ENCODE measurements at places on chromosomes 2 and 18. TPM values are rescaled to one million over a fixed set of nuclear protein-coding genes. Genes with fewer than 3 reads are reported as not detected.

The CABLES1 gene
- total RNA-seq, result 3.9 TPM

DNA sequence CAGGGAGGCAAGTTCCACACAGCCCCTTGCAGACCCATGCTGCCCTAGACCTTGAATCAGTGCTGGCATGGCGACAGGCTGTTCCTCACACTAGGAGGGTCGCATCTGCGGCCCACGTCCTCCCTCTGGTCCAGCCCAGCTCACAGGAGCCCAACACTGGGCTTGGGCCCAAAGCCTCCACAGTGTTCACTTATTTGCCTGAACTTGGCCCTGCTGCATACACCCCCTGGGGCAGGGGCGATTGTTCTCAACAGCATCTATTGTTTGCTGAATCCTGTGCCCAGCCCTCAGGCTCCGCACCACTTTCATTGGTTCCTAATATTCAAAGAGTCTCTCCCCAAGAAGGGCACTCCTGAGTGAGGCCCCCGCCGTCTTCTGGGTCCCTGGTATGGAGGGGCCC, 90.7 kb downstream of the ZBTB7C start:
- H3K4me1 ChIP-seq, result no peaks in the 10 kb centered on the region
- no peaks in the 10 kb centered on the region for H3K36me3 ChIP-seq
- H3K27me3 ChIP-seq, result no peaks in the 10 kb centered on the region
- no peak overlapping the region for H3K4me3 ChIP-seq
- H3K27ac ChIP-seq, result no peak overlapping the region

DNA sequence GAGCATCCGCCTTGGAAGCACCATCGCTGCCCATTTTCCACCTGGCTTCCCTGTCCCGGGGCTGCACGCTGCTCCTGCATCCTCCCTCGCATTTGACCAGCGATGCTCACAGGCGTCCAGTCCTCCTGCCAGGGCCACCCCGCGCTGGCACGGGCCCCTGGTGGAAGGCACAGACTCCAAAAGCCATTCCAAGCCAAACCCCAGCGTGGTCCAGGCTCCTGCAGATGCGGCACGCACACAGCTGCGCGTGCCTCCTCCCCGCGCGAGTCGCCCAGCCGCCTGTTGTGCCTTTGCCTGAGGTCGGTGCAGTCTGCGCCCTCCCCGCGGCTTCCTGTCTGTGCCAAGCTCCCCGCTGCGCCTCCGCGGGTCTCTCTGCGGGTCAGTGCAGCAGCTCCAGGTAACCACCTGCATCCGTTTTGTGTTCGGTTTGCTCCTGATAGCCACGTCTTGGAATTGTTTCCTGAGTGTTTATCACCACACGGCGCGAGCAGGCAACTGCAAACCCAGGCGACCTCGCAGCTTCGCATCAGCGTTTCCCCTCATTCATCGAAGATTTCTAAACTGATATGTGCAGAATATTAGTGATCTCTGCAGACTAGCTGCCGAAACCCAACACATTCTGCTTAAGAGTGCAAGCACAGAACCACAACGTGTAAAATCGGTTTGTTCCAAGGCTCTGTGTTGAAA, 65.2 kb upstream of the SALL3 start:
- no peaks in the 10 kb centered on the region for H3K4me1 ChIP-seq
- no peak overlapping the region for H3K4me3 ChIP-seq
- no peak overlapping the region for H3K27ac ChIP-seq
- DNase-seq, result no peak
- peaks cover 22% of the 10 kb centered on the region for H3K27me3 ChIP-seq

DNA sequence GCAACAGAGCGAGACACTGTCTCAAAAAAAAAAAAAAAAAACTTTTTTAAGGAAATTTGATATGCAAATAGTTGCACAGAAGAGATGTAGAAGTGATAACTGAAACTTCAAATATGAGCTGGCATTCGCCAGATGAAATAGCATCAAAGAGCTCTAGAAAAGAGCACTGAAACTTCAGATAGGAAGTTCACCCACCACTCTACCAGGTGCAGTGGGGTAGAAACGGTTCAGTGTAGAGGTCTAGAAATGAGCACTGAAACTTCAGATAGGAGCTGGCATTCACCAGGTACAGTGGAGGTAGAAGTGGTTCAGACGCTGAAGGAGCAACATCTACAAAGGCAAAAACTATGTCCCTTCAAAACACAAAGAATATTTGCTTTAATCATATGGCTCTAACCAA, 9.0 kb upstream of the ONECUT2 start:
- no peak for DNase-seq
- no peak overlapping the region for H3K27ac ChIP-seq
- peaks cover 14% of the 10 kb centered on the region for H3K4me1 ChIP-seq
- no peak overlapping the region for H3K4me3 ChIP-seq
- H3K27me3 ChIP-seq, result peaks cover 37% of the 10 kb centered on the region

- DNase-seq, result no peak
- no peak overlapping the region for H3K4me3 ChIP-seq
- H3K36me3 ChIP-seq, result no peaks in the 10 kb centered on the region
- no peaks in the 10 kb centered on the region for H3K27me3 ChIP-seq
- H3K4me1 ChIP-seq, result no peaks in the 10 kb centered on the region
Measured at GRCh38 chr2:173415431-173416381, 61.0 kb downstream of the CDCA7 start.

- no peak for DNase-seq
- no peaks in the 10 kb centered on the region for H3K27me3 ChIP-seq
- no peaks in the 10 kb centered on the region for H3K4me1 ChIP-seq
Measured at GRCh38 chr18:74609535-74609934, 11.9 kb downstream of the ZNF407 start.

The PAPOLG gene
- 16.1 TPM for total RNA-seq

The PKP4 gene
- total RNA-seq, result 27.5 TPM

DNA sequence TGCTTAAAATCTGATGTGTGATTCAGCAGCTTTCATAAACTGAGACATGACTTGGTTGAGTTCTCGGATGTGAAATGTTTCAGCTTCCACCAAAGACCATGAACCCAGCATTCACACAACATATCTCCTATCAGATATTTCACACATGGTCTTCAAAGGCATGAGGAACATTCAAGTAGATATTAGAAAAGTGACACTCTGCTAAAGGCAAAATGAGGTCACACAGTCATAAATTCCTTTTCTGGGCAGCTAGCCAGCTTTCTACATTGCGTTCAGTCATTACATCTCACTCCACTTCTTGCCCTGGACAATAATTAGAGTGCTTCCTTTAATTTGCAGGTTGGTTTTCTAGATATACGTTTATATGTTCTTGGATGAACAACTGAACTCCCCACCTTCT, 96.7 kb downstream of the GAREM1 start:
- no peak for DNase-seq
- H3K4me1 ChIP-seq, result peaks cover 29% of the 10 kb centered on the region
- H3K36me3 ChIP-seq, result no peaks in the 10 kb centered on the region
- H3K27me3 ChIP-seq, result no peaks in the 10 kb centered on the region

The UPP2 gene
- total RNA-seq, result not detected

DNA sequence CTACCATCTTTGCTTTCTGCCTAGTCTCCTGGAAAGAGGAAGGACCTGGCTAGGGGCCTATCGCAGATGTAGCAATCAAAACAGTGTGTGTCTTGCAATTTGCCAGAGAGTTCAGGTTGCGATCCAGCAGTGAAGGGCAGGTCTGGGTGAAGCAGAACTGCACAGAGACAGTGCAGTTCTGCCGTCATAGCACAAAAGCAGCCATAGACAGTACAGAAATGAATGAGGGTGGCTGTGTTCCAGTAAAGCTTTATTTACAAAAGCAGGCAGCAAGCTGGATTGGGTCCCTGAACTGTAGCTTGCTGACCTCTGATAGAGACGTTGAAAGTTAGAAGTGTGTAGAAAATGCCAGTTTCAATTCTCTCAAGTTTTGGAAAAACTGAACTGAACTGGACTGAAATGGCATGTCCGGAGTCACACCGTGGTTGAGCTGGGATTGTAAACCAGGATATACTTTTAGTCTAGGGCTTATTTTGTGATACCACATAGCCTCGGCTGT, 186.8 kb downstream of the LTBP1 start:
- peak overlapping the region; percentile 42 for H3K4me3 ChIP-seq
- peak; percentile 71 for DNase-seq
- H3K27ac ChIP-seq, result peak overlapping the region; percentile 91
- peaks cover 50% of the 10 kb centered on the region for H3K4me1 ChIP-seq
- H3K36me3 ChIP-seq, result no peaks in the 10 kb centered on the region
- no peaks in the 10 kb centered on the region for H3K27me3 ChIP-seq

GRCh38 chr2:212028798-212029394, 509.7 kb downstream of the ERBB4 start:
- DNase-seq, result no peak
- no peaks in the 10 kb centered on the region for H3K36me3 ChIP-seq
- H3K27me3 ChIP-seq, result no peaks in the 10 kb centered on the region
- H3K4me3 ChIP-seq, result no peak overlapping the region
- no peaks in the 10 kb centered on the region for H3K4me1 ChIP-seq
- no peak overlapping the region for H3K27ac ChIP-seq

The AGAP1 gene
- 18.6 TPM for total RNA-seq

DNA sequence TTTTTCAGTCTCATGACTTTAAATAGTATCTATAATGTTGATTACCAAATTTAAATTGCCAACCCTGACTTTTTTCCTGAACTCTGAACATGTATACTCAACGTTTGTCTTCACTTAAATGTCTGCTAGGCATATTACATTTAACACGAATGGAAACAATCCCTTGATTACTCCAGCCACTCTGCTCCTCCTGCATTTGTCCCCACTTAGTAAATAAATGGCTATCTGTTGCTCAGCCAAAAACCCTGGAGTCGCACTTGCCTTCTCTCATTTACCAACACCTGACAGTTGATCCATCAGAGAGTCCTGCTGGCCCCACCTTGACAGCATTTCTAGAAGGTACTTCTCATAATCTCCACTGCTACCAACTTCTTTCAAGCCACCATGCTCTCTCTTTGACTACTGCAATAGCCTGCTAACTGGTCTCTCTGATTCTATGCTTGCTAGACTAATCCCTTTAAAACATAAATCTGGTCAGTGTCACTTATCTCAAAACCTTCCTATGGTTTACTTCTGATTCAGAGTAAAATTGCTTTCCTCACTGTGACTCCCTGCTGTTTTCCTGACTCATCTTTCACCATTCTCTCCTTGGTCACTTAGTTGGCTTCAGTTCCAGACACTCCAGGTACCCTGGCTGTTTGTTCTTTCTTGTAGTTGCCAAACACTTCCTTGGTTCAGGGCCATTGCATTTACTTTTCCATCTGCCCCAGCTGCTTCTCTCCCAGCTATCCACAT, 31.9 kb downstream of the SPAG16 start:
- DNase-seq, result no peak
- no peak overlapping the region for H3K4me3 ChIP-seq
- no peak overlapping the region for H3K27ac ChIP-seq
- no peaks in the 10 kb centered on the region for H3K27me3 ChIP-seq

DNA sequence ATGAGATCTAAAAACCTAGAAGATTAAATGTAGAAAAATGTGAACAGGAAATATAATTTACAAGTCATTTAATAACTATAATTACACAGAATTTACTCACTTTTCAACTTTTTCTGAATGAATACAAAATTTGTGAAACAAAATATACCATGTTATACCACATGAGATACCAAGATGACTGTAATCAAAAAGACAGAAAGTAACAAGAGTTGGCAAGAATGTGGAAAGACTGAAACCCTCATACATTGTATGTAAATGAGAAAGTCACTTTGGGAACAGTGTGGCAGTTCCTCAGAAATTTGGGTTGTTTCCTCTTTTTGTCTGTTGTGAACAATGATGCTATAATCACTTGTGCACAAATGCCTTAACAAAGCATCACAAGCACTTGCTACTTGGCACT, 145.4 kb upstream of the ZNF804A start:
- no peak overlapping the region for H3K27ac ChIP-seq
- no peaks in the 10 kb centered on the region for H3K27me3 ChIP-seq
- DNase-seq, result no peak
- H3K36me3 ChIP-seq, result no peaks in the 10 kb centered on the region
- H3K4me1 ChIP-seq, result no peaks in the 10 kb centered on the region

The SLC5A7 gene
- total RNA-seq, result 2.9 TPM

GRCh38 chr2:152336119-152336853, 1.3 kb downstream of the FMNL2 start:
- peak overlapping the region; percentile 98 for H3K4me3 ChIP-seq
- peak; percentile 84 for DNase-seq
- H3K4me1 ChIP-seq, result peaks cover 46% of the 10 kb centered on the region
- H3K27ac ChIP-seq, result peak overlapping the region; percentile 87

The AQP12A gene
- total RNA-seq, result not detected

The STARD6 gene
- not detected for total RNA-seq

DNA sequence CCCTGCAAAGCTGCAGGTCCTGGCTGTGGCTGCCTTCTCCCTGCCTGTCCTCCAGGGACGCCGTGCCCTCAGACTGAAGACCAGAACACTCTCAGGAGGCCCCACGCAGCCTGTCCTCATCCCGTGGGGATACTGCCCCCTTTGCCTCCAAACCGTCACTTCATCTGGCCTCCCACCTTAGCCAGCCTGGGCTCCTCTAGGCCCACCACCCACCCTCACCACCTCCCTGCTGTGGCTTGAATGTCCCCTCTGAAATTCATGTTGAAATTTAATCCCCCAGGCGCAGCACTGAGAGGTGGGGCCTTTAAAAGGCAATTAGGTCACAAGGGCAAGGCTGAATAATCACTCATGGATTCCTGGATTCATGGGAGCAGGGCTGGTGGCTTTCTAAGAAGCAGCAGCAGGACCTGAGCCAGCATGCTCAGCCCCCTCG, 198.2 kb downstream of the SEPTIN10 start:
- no peak overlapping the region for H3K4me3 ChIP-seq
- no peaks in the 10 kb centered on the region for H3K27me3 ChIP-seq
- no peak for DNase-seq
- H3K4me1 ChIP-seq, result peaks cover 8% of the 10 kb centered on the region
- H3K36me3 ChIP-seq, result no peaks in the 10 kb centered on the region
- H3K27ac ChIP-seq, result no peak overlapping the region

DNA sequence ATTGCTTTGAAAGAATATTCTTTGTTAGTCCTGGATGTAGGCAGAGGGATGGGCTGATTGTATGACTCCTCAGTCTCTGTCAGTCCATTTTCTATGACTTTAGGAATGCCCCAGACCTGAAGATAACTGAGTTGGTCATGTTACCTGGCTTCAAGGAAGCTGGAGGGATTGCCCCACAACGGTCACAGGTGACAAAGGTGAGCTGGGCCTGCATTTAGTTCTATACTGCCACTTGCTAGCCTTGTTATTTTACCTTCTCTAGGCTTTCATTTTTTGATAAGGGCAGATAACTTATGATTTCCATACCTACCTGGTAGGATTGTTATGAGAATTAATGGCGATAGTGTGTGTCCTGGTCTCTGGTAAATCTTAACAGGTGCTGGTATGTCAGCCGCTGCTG, 260.1 kb downstream of the PRKCE start:
- H3K4me3 ChIP-seq, result no peak overlapping the region
- H3K27ac ChIP-seq, result no peak overlapping the region
- H3K4me1 ChIP-seq, result no peaks in the 10 kb centered on the region
- H3K27me3 ChIP-seq, result no peaks in the 10 kb centered on the region
- no peak for DNase-seq
- H3K36me3 ChIP-seq, result no peaks in the 10 kb centered on the region

All from sigmoid colon (tissue), 7 donors.